NCI-H1417 treated with DMSO at 0.1 percent for 48 hours (cell line): ENCODE measurements at places on chromosomes 12 and 14.

DNA sequence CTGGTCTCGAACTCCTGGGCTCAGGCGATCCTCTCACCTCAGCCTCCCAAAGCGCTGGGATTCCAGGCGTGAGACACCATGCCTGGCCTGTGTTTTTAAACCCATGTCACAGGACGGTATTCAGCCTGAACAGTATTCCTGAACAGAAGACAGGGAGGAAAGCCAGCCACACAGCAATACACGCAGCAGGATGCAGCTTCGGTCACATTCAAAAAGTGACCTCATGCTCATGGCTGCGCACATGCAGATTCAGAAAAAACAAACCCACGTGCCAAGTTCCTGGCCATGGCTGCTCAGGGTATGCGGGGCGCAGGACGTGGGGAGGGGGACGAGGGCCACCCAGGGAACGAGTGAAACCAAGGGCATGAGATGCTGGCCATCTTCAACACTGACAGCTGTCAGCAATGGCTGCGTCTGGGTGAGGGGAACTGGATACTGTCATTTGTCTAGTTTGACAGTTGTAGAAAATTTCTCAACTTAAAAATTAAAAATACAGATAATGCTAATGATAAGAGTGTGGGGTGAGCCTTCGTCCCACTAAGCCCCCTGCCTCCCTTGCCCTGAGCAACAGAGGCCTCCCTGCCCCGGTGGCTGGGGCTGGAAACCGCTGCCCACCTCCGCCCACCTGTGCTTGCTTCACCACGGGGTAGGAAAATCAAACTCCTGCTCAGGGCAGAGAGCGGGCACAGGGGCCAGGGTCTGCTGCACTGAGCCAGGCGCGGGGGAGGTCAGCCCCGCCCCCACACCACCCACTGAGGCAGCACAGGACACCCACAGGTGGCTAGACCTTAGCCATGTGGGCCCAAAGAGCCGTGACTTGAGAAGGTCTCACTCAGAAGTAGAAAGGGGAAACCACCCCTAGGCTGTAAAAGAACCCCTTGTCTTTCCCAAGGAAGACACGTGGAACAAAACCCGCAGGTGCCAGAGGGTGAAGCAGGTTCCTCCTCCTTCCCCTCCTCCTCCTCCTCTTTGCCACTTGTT lies 84.2 kb downstream of the SCARB1 start:
- no peak for DNase-seq

GRCh38 chr14:31270196-31270772 lies 62.7 kb upstream of the HECTD1 start:
- DNase-seq, result no peak

GRCh38 chr12:106903241-106903945 lies 52.3 kb upstream of the TMEM263 start:
- DNase-seq, result peak; percentile 87

DNA sequence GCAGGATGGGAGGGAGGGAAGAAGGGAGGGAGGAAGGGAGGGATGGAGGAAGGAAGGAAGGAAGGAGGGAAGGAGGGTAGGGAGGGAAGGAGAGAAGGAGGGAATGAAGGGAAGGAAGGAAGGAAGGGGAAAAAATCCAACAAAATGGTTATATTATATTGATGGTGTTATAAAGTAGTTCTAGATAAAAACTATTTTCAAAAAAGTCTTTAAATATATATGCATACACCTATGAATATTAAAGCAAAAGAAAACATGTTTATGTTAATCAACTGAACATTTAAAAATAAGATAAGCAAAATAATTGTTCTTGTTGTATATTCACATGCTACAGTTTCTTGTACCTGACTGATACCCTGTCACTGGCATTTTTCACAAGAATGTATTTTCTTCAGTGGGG lies 1.9 kb downstream of the BDKRB1 start:
- DNase-seq, result no peak

DNA sequence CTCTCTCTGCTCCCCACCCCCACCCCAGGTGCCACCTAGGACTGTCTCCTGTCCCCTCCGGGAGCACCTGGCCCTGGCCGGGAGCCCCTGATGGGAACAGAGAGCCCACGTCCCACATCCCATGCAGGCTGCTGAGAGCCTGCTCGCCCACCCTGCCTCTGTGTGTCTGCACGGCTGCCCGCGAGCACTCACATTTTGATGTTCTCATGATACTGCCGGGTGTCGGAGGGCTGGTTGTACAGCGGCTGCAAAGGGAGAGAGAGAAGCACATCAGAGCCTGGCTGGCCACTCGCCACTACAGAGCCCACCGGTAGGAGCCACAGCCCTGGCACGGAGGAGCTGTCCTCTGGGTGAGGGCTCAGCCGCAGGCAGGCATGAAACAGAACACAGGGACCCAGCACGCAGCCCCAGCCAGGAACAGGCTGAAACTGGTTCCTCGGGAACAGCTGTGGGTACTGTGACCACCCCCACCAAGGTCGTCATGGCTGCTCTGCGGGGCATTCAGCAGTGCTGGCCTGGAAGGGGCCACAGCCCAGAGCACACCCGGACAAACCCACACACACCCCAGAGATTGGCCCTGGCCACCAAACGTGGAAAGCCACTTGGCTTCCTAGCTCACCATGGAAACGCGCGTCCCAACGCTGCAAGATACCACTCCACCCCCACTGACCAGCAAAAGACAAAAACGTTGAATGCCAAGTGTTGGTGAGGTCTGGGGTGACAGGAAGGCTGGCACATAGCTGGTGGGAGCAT lies 117.6 kb downstream of the NCOR2 start:
- no peak for DNase-seq

DNA sequence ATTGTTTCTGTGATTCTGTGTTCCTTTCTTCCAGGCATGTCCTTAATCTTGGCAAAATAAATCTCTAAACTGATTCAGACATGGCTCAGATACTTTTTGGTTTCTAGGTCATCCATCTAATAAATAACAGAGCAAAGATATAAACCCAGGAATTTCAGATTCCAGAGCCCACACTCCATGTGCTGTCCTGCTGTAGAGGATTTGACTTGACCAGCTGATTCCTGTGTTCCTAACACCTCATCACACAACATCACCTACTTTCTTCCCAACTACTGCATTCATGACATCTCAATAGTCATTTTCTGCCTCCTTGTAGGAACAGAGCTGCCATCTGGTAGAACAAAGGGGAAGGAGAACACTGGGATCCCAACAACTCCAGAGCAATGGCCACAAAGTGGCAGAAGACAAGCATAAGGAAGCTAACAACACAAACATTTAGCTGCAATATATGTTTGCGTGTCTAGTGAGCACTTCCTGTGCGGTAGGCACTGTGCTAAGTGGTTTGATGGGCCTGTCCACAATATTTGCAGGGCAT lies 91.9 kb upstream of the OVCH1 start:
- no peak for DNase-seq

DNA sequence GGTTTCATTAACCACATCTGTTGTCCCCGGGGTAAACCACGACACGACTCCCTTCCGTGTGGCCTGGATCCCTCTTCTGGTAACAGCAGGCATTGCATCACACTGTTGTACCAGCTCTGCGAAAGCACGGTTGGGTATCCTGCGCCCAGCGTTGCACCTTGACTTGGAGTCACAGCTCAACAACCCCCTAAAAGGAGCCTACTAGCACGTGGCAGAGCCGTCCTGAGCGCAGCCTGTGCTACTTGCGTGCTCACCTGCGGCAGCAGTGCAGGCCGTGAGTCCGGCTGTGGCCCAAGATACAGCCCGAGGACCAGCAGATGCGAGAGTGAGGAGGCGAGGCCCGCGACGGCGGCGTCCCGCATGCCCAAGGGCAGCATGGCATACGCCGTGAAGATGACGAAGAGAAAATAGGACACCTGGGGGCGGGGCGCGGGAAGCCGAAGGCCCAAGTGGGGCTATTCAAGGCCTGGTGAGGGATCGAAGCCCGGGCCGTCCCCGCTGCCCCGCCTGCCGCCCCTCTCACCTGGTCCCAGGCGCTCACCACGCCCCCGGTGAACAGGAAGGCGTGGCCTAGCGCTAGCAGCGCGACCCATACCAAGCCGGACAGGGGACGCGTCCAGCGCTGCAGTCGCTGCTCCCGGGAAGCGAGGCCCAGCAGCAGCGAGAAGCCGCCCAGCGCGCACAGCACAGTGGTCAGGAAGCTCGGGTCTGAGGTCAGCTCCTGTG lies 2.4 kb downstream of the ADCY4 start:
- peak; percentile 30 for DNase-seq

GRCh38 chr12:78767264-78767981 lies 97.2 kb upstream of the SYT1 start:
- no peak for DNase-seq

DNA sequence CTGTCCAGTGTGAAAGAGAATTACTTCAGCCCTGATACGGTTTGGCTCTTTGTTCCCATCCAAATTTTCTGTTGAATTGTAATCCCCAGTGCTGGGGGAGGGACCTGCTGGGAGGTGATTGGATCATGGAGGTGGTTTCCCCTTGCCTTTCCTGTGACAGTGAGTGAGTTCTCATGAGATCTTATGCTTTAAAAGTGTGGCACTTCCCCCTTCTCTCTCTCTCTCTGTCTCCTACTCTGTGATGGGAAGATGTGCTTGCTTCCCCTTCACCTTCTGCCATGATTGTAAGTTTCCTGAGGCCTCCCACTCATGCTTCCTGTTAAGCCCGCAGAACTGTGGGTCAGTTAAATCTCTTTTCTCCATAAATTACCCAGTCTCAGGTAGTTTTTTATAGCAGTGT lies 5.5 kb upstream of the SLC15A5 start:
- no peak for DNase-seq

- DNase-seq, result no peak
Observed at GRCh38 chr14:70842851-70843462, 33.6 kb upstream of the MAP3K9 start.

DNA sequence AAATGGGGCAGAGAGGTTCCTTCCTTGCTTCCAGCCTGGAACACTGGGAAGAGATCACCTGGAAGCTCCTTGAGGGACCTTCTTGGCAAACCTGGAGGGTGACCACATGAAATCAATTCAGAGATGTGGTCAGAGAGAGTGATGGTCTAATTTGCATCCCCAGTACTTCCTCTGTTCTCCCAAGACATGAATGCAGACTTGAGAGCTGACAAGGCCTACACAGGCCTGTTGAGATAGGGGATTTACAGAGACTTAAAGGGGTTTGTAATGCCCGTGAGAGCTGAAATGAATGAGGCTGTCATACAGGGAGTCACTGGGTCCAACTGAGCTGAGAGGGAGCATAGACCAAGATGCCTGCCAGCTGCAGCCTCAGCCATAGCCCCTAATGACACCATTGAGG lies 45.1 kb downstream of the TMX1 start:
- DNase-seq, result no peak

DNA sequence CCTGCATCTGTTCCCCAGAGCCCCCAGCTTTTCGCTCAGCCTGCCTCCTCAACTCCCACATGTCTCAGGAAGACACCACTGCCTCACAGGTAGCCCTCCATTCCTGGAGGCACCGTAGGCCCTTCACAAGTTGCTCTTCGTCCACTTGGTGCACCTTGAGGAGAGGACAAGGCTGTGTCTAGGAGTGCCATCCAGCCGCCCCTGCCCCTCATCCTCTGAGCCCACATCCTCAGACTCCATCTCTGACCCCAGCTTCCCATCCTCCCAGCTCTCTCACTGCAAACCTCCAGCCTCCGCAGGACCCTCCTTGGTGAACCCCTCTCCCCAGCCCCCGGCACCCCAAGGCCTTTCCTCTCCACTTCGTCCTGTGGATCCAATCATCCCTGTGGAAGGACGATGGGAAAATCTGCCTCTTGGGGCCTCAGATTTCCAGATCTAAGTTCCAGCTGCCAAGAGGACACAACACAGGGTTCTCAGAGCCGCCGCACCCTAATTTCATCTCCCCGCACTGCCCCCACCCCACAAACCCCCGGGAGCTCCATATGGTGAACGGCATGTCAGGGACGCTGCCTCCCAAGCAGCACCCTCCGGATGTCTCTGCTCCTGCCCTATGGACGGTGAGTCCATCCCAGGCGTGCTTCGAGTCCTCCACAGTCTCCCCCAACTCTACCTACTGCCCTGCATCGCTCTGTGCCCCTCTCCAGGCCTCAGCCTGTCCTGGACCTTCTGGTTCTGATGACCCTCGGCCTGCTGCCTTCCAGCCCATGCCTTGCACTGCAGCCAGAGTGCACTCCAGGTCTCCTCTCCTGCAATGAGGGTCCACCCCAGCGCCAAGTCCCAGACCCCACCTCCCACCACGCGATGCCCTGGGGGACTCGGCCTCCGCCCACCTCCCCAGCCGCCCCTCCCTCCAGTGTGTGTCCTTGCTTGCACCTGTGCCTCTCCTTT lies 314.1 kb upstream of the DIO3 start:
- no peak for DNase-seq

- DNase-seq, result no peak
Observed at GRCh38 chr14:76784266-76784874, 23.1 kb downstream of the VASH1 start.

- no peak for DNase-seq
Observed at GRCh38 chr12:106211973-106212372, 35.8 kb downstream of the CKAP4 start.

- DNase-seq, result no peak
Observed at GRCh38 chr12:25401547-25402345, 151.0 kb upstream of the KRAS start.
